Nephron progenitor cell (in vitro differentiated cells): ENCODE measurements at places on chromosomes 11 and 22.

- H3K4me3 ChIP-seq: no peak overlapping the region
- H3K36me3 ChIP-seq: peaks cover 16% of the 10 kb centered on the region
- H3K4me1 ChIP-seq: no peaks in the 10 kb centered on the region
- H3K27ac ChIP-seq: peak overlapping the region; percentile 66
- no peak for DNase-seq
Observed at GRCh38 chr22:40764763-40765441, 54.2 kb downstream of the SLC25A17 start.

DNA sequence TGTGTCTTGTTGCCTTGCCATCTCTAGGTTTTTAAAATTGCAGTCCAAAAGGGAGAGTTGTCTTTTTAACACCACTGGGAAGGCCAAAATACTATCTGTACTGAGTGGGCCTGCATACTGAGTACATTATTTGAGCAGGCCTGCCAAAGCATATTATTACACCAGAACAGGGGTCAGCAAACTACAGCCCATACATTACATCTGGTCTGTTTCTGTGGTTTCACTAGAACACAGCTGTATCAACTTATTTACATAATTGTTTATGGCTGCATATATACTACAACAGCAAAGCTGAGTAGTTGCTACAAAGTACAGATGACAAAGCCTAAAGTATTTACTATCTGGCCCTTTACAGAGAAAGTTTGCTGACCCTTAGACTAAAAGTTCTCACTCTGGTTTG, 74.0 kb downstream of the USP35 start:
- no peak for DNase-seq
- peaks cover 8% of the 10 kb centered on the region for H3K27me3 ChIP-seq
- no peak overlapping the region for H3K4me3 ChIP-seq
- peak overlapping the region; percentile 20 for H3K27ac ChIP-seq

DNA sequence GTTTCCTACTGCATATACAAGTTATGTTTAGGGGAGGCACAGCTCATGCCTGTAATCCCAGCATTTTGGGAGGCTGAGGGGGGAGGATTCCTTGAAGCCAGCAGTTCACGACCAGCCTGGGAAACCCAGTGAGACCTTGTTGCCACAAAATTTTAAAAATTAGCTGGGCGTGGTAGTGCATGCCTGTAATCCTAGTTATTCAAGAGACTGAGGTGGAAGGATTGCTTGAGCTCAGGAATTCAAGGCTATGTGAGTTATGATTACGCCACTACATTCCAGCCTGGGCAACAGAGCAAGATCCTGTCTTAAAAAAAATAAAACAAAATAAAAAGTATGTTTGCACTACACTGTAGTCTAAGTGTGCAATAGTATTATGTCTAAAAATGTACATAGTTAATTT, 108.8 kb upstream of the TEAD1 start:
- H3K27me3 ChIP-seq: peaks cover 2% of the 10 kb centered on the region
- no peak overlapping the region for H3K27ac ChIP-seq
- no peaks in the 10 kb centered on the region for H3K36me3 ChIP-seq
- no peaks in the 10 kb centered on the region for H3K4me1 ChIP-seq

DNA sequence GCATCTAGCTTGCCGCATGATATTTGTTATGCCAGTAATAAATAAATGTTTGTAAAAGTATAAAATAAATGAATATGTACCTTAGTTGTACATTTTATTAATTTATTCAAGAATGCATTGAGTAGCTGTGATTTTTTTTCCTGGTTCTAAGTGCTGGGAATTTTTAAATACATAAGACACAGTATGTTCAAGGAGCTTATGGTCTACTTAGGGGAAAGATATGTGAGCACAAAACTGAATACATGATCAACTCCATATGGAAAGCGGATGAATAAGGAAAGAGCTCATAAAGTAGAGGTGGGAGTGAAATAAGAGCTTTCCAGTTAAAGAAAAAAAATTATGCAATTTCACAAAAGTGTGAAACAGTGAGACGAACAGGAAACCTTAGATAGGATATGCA, 944.2 kb upstream of the CCDC90B start:
- no peak overlapping the region for H3K27ac ChIP-seq
- H3K27me3 ChIP-seq: no peaks in the 10 kb centered on the region
- no peak overlapping the region for H3K4me3 ChIP-seq
- H3K4me1 ChIP-seq: peaks cover 25% of the 10 kb centered on the region
